Kidney (tissue), 22 donors: ENCODE measurements at places on chromosomes 11 and 22. TPM values are rescaled to one million over a fixed set of nuclear protein-coding genes. Genes with fewer than 3 reads are reported as not detected.
A peak's percentile ranks its signal among the peaks of the same experiment; 100 is the strongest.

POU2F3 gene
- total RNA-seq, result 0.85 TPM

GRAMD4 gene
- total RNA-seq, result 58.2 TPM

MYOD1 gene
- total RNA-seq, result not detected

PMM1 gene
- total RNA-seq, result 36.4 TPM

RANBP1 gene
- 67.2 TPM for total RNA-seq

ISX gene
- total RNA-seq, result not detected

PKP3 gene
- total RNA-seq, result 3.6 TPM

ACCS gene
- 39.0 TPM for total RNA-seq

NLRP6 gene
- 1.6 TPM for total RNA-seq

APOL2 gene
- 48.8 TPM for total RNA-seq

GAL3ST1 gene
- total RNA-seq, result 16.1 TPM

GRCh38 chr11:65471447-65471891 is 27.4 kb upstream of the MALAT1 start:
- H3K27me3 ChIP-seq, result no peaks in the 10 kb centered on the region
- no peaks in the 10 kb centered on the region for H3K36me3 ChIP-seq
- H3K4me3 ChIP-seq, result peak overlapping the region; percentile 55
- peak; percentile 58 for DNase-seq
- H3K27ac ChIP-seq, result peak overlapping the region; percentile 92

GRCh38 chr22:24723111-24723510 is 51.4 kb downstream of the PIWIL3 start:
- no peak for DNase-seq
- H3K4me1 ChIP-seq, result no peaks in the 10 kb centered on the region
- H3K36me3 ChIP-seq, result no peaks in the 10 kb centered on the region
- H3K4me3 ChIP-seq, result no peak overlapping the region
- H3K27me3 ChIP-seq, result no peaks in the 10 kb centered on the region
- no peak overlapping the region for H3K27ac ChIP-seq

GRCh38 chr11:66881451-66881835 is 24.6 kb downstream of the LRFN4 start:
- H3K27ac ChIP-seq, result no peak overlapping the region
- no peaks in the 10 kb centered on the region for H3K4me1 ChIP-seq
- H3K27me3 ChIP-seq, result no peaks in the 10 kb centered on the region

GRCh38 chr11:119891055-119891768 is 162.2 kb upstream of the NECTIN1 start:
- no peak overlapping the region for H3K4me3 ChIP-seq
- H3K27ac ChIP-seq, result no peak overlapping the region
- no peak for DNase-seq

- H3K36me3 ChIP-seq, result no peaks in the 10 kb centered on the region
- H3K27me3 ChIP-seq, result no peaks in the 10 kb centered on the region
- H3K4me1 ChIP-seq, result no peaks in the 10 kb centered on the region
- no peak for DNase-seq
- no peak overlapping the region for H3K27ac ChIP-seq
- H3K4me3 ChIP-seq, result no peak overlapping the region
Observed at GRCh38 chr11:19663206-19663605, 49.4 kb upstream of the NAV2 start.

GRCh38 chr22:46272762-46273431 is 5.1 kb downstream of the TTC38 start:
- no peak overlapping the region for H3K4me3 ChIP-seq
- H3K4me1 ChIP-seq, result peaks cover 4% of the 10 kb centered on the region
- peaks cover 5% of the 10 kb centered on the region for H3K36me3 ChIP-seq
- no peak overlapping the region for H3K27ac ChIP-seq
- DNase-seq, result no peak
- H3K27me3 ChIP-seq, result no peaks in the 10 kb centered on the region

GRCh38 chr22:19871023-19871844 is 16.6 kb upstream of the GNB1L start:
- peak; percentile 64 for DNase-seq
- H3K27me3 ChIP-seq, result no peaks in the 10 kb centered on the region

DNA sequence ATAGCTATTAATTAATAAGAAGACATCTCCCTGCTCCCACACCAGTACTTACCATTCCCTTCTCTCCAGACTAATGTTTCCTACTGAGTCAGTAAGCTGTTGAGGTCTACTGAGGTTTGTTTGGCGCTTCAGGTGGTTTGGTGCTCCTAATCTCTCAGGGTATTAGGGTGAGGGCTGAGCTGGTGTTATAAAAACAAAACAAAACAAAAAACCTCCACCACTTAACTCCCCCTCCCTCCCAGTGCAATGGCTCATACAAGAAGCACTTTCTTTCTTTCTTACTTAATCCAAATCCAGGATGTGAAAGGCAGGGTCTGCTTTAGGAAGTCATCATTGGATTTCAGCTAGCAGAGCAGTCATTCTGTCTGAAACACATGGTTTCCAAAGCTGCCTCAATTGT is 15.3 kb downstream of the CSTPP1 start:
- no peaks in the 10 kb centered on the region for H3K27me3 ChIP-seq
- no peak overlapping the region for H3K4me3 ChIP-seq
- H3K36me3 ChIP-seq, result no peaks in the 10 kb centered on the region

- H3K36me3 ChIP-seq, result no peaks in the 10 kb centered on the region
- H3K27me3 ChIP-seq, result no peaks in the 10 kb centered on the region
- peaks cover 2% of the 10 kb centered on the region for H3K4me1 ChIP-seq
- H3K27ac ChIP-seq, result no peak overlapping the region
Observed at GRCh38 chr11:1049071-1049405, 12.5 kb upstream of the MUC6 start.

GRCh38 chr11:69397732-69398131 is 83.7 kb upstream of the LINC01488 start:
- no peaks in the 10 kb centered on the region for H3K36me3 ChIP-seq
- no peak overlapping the region for H3K27ac ChIP-seq
- H3K27me3 ChIP-seq, result no peaks in the 10 kb centered on the region

DNA sequence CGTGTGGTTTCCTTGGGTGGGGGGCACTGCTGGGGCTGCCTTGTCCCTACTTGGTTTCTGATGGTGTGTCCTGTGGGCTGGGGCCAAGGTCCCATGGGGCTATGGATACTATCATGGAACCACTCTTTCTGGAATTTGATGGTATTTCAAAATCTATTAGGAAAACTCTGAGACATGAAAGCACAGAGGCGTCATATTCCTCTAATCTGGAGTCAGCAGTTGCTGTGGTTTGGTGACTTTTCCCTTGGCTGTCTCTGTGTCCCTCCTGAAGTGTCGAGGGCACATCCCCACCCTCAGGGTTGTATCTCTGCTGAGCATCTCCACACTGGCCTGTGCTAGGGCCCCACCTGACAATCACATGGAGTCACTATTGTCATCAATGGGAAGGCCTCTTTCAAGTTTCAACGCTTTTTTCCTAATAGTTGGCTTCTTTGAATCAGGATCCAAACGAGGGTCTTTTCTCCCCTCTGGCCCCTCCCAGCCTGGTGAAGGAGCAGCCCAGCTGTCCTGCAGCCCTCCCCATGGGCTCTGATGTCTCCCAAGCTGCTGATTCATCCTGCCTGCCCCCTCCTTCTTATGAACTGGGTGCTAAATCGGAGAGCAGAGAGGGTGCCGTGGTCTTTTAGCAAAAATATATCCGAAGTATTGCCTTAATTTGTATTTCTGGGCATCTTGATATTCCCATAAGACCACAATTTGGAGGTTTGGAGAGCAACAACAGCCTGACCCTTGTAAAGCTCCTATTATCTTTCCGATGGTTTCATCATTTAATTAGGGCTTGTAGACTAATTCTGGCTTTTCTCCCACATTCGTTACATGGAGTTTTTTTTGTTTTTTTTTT is 38.5 kb downstream of the MED15 start:
- H3K27me3 ChIP-seq, result no peaks in the 10 kb centered on the region
- DNase-seq, result no peak
- peaks cover 23% of the 10 kb centered on the region for H3K4me1 ChIP-seq
- H3K27ac ChIP-seq, result no peak overlapping the region

DNA sequence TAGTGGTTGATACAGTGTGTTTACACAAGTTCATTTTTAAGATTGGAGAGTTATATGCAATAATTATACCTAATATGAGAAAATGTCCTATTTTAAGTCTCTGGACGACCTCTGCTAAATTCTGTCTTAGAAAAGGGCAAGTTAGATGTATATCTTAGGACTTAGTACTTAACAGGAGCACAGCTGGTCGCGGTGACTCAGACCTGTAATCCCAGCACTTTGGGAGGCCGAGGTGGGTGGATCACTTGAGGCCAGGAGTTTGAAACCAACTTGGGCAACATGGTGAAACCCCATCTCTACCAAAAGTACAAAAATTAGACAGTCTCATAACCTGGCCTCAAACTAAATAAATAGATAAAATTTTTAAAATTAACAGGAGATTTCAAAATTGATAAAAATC is 27.2 kb downstream of the BSX start:
- no peak for DNase-seq
- H3K36me3 ChIP-seq, result no peaks in the 10 kb centered on the region
- no peak overlapping the region for H3K4me3 ChIP-seq

GRCh38 chr11:96960926-96961325 is 571.1 kb downstream of the JRKL start:
- H3K4me1 ChIP-seq, result no peaks in the 10 kb centered on the region
- no peaks in the 10 kb centered on the region for H3K27me3 ChIP-seq
- no peak overlapping the region for H3K4me3 ChIP-seq

DNA sequence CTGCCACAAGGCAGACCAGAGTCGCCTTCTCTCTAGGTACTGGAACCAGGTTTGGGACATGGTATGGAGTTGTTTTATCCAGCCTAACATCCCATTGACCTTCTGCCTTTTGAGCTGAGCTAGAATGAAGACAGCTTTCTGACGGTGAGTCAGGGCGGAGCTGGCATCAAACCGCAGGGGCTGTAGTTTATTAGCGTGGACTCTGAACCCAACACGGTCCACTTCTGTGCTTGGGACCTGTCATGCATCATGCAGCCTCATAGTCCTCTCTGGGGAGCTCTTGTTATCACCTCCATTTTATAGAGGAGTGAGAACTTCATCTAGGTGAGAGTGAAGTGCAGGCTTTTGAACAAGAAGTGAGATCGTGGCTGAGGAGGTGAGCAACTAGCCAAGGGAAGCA is 8.3 kb downstream of the GAL3ST1 start:
- peaks cover 13% of the 10 kb centered on the region for H3K4me1 ChIP-seq

- peak overlapping the region; percentile 60 for H3K4me3 ChIP-seq
- peak overlapping the region; percentile 80 for H3K27ac ChIP-seq
- H3K27me3 ChIP-seq, result no peaks in the 10 kb centered on the region
- no peaks in the 10 kb centered on the region for H3K36me3 ChIP-seq
- DNase-seq, result peak; percentile 100
Observed at GRCh38 chr11:71787098-71787823, 45.7 kb upstream of the DEFB108B start.

GRCh38 chr22:46354176-46354992 is 18.9 kb downstream of the TRMU start:
- DNase-seq, result no peak
- H3K27ac ChIP-seq, result no peak overlapping the region

DNA sequence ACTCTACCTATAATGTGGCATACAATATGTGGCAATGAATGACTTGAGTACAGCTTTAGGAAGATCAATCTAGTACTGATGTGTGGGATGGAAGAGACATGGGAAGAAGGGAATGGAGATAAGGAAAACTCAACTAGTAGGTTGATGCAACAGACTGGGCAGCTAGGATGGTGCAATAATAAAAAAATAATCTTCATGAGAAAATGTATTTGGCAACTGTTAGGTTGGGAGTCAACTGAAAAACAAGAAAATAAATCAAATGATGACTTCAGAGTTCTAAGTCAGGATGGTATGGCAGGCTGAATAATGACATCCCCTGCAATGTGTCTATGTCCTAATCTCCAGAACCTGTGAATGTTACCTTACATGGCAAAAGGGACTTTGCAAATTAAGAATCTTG is 236.8 kb upstream of the PITPNB start:
- H3K27ac ChIP-seq, result no peak overlapping the region
- no peaks in the 10 kb centered on the region for H3K4me1 ChIP-seq
- H3K36me3 ChIP-seq, result no peaks in the 10 kb centered on the region
- H3K27me3 ChIP-seq, result no peaks in the 10 kb centered on the region

- H3K36me3 ChIP-seq, result no peaks in the 10 kb centered on the region
- H3K4me1 ChIP-seq, result no peaks in the 10 kb centered on the region
- no peak overlapping the region for H3K27ac ChIP-seq
Observed at GRCh38 chr11:13415201-13415600, 47.8 kb downstream of the BTBD10 start.

DNA sequence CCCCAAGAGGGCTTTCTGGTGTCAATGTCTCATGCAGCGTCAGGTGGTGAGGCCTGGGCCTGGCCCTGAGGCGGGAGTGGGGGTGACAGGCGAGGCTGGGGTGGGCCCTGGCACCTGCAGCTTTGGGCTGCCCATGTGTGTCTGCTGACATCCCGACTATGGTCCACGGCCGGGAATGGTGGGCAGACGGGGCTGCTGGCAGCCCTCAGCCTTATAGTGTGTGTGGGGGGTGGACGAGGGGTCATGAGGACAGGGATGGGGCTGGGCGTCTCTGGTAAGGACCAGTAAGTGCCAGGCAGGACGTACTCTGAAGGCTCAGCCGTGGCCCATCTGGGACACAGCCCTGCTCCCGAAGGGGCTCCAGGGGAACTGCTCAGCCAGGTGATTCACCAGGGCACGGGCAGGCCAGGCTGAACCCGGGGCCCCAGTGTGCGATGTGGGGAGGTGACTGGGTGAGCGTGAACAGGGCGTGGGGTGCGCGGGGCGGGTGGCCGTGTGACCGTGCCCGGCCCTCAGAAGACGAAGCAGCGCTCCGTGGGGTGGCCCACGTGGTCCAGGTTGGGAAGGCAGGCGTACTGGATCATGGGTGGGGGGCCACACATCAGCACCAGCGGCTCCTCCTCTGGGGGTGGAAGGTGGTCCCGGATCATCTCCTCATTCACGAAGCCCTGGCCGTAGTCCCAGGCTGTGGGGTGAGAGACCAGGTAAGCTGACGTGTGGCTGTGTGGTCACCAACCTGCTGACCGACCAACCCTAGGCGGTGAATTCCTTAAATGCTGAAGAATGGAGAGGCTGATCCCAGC is 4.8 kb upstream of the POLDIP3 start:
- H3K4me1 ChIP-seq, result peaks cover 5% of the 10 kb centered on the region
- no peak for DNase-seq
- no peak overlapping the region for H3K4me3 ChIP-seq
- no peaks in the 10 kb centered on the region for H3K27me3 ChIP-seq

DNA sequence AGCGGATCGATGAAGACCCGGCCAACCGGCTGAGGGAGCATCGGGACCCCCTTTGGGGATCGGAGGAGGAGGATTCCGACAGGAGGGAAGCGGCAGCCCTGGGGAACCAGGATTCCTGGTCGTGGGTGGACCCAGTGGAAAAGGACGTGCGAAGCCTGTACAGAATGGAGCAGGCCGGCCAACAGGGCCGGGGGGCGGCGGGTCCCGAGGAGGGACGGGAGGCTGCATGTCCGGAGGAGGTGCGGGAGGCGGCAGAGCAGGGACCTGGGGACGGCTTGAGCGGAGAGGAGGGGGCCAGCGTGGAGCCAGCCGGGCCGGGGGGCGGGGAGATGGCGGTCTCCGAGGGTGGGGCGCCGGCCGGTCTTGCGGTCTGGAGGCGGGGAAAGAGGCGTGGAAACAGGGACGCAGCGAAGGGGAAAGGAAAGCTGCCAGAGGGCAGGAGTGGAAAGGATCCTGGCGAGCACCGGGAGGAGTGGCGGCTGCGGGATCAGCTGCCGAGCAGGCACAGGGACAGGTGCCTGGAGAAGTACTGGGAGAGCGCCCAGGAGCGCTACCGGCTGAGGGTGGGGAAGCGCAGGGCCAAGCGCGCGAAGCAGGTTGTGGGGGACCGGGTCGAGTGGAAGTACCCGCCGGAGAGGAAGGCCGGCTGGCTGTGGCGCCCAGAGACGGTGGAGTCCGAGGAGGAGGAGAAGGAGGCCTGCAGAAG is at the start of gene ANO5:
Gene ANO5, plus strand, starts transcription at position 444 of the 706 bp plus-strand sequence. CDS start 408 bp downstream, outside the sequence.
- H3K36me3 ChIP-seq, result no peaks in the 10 kb centered on the region
- H3K4me1 ChIP-seq, result no peaks in the 10 kb centered on the region
- H3K27me3 ChIP-seq, result peaks cover 4% of the 10 kb centered on the region
- DNase-seq, result peak; percentile 70
